ENCODE measurements at places on chromosomes 12 and 14.

GRCh38 chr12:14216405-14217294 lies 148.8 kb upstream of the ATF7IP start:
- DNase-seq: no peak

GRCh38 chr14:56268039-56268438 lies 149.8 kb downstream of the PELI2 start:
- DNase-seq: no peak

- DNase-seq: no peak
These were observed 834 bp downstream of the COCH start for GRCh38 chr14:30874999-30875787.

DNA sequence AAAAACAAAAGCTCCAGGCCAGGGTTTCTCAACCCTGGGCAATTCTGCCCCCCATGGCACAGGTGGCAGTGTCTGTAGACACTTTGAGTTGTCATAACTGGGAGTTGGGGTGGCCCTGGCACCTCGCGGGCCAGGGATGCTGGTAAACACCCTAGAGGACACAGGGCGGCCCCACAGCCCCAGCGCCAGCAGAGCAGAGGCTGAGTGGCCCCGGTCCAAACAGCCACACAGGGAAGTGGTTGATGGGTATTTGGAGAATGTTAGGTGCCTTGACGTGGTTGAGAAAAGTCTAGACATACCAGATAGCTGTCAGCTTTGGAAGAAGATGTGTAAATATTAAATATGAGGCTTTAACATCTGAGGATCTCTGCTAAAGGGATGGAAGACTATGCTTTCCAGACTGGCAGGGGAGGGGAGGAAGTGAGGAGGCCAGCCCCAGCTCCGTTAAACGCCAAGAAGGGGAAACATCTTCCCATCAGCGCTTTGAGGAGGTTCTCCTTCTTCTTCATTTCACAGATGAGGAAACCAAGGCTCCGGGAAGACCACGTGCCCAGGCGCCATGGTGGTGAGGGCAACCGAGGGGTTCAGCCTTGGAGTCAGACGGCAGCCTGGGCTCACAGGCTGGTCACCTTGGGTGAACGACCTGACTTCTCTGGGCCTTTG lies 103.7 kb downstream of the SCARB1 start:
- DNase-seq: no peak

DNA sequence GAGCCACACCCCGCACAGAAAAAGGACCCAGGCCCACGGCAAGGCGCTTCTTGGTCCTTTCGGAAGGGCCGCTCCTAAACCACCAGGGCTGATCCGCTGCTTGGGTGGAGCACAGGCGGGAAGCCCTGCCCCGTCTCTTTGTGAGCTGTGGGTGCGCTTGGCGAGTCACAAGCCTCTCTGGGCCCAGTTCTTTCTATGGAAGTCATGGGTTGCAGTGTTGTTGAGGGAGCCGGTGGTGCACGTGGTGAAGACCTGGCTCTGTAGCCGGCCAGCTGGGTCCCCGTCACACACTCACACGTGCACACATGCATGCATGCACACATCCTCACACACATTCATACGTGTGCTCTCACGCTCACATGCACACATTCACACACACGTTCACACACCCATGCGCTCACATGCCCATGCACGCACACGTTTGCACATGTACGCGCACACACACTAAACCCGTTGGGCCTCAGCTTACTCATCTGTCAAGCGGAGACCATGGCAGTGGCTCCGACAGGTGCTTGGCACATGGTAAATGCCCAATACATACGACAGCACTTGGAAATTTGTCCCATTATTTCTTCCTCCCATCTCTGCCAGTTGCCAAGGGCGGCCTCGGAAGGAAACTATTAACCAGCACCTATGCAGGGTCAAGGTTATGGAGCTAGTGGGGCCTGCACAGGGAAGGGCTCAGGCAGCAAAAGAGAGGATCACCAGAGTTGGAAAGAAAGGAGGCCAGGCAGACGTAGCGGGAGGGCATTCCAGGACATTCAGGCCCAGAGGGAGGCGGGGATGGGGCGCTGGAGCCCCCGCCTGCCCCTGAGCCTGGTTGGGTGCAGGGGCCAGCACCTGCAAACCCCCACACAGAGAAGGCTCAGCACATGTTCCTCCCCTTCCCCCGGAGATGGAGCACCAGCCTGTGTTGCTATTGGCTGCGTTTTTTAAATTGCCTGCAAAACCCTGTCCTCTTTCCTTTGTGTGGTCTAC lies 96.9 kb downstream of the SETD3 start:
- no peak for DNase-seq

DNA sequence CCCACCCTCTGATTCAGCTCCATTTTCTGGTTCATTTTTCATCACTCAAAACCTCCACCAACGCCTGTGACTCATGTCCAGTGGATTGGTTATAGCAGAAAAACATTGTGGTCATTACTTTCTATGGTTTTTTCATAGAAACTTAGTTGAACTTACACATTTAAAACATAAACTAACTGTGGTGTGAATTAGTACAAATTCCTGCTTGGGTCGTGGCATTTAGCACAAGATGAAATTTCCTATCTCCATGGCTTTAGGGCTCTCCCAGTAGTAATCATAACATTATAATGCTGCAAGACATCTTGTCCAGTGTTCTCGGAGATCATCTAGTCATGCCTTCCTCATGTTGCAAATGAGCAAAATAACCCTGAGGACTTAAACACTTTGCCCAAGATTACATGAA lies 7.1 kb downstream of the RNASE7 start:
- no peak for DNase-seq

DNA sequence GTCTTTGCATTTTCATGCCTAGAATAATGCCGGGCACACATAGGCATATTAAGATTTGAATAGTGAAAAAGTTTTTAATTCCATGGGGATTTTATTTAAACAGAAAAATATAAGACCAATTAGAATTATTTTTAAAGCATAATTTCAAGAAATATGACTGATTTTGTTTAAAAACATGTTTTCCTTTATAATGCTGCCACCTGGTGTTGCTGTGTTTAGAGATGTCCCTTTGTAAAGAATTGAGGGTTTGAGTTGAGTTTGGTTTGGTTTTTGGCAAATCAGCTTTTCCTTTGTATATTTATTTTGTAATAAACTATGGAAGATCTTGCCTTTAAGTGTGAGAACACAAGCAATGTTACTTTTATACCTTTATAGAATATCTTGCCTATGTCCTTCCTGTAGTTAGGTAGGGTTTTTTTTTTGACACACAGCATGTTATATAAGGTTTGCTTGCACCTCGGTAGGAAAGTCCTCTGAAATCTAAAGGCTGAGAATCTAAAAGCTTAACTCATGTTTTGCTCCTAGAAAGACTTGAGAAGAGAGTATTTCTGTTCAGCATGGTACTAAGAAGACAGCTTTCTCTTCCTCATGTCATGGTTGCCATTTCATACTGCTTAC lies 31.4 kb upstream of the SNAPC1 start:
- no peak for DNase-seq

- DNase-seq: no peak
These were observed 37.8 kb downstream of the BCL2L14 start for GRCh38 chr12:12108441-12109058.

Measured in T-helper 2 cell (primary cell).